NCI-H446 (cell line): ENCODE measurements at places on chromosomes 11 and 22.

GRCh38 chr11:19683141-19683805, 29.4 kb upstream of the NAV2 start:
- DNase-seq, result peak; percentile 13

DNA sequence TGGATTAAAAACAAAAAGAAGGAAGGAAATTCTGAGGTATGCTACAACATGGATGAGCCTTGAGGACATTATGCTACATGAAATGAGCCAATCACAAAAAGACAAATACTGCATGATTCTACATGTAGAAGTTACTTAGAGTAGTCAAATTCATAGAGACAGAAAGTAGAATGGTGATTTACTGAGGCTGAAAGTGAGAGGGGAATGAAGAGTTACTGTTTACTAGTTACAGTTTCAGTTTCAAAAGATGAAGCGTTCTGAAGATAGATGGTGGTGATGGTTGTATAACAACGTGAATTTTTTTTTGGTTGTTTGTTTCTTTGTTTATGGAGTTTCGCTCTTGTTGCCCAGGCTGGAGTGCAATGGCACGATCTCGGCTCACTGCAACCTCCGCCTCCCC, 9.5 kb downstream of the OR5P2 start:
- DNase-seq, result no peak

DNA sequence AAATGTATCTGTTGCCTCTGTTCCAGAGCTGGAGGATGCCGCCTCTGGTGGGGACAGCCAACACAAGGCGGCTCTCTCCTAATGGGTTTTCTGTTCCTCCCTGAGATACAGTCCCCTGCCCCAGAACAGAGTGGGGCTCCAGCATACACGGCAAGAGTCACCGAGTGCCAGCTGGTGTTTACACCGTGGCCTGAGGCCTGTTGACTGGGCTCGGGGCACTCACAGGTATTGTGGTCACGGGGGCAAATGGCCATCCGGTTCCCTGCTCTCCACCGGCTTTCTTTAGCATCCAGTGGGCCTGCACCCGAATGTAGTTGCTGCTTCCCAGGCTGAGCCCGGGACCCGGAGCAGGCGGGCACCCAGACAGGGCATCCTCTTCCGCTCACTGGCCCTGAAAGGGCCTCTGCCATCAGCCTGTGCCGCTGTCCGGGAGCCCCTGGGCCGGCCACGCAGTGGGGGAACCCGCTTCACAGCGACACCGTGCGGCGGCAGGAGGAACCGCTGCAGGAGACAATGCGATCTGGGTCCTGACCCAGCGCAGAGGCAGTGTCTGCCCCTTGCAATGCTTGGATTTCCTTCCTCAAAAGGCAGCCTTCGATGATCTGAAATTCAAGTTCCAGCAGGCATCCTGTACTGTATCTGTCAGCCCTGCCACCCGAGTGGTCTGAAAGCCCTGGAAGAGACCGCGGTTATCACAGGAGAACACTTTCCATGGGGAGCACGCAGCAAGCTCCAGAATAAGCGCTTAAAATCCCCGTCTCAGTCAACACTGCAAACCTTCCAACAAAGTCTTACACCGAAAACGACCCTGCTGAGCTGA, 859 bp upstream of the KRTAP5-5 start:
- DNase-seq, result peak; percentile 38

GRCh38 chr11:18849406-18849805, 57.8 kb upstream of the PTPN5 start:
- no peak for DNase-seq

DNA sequence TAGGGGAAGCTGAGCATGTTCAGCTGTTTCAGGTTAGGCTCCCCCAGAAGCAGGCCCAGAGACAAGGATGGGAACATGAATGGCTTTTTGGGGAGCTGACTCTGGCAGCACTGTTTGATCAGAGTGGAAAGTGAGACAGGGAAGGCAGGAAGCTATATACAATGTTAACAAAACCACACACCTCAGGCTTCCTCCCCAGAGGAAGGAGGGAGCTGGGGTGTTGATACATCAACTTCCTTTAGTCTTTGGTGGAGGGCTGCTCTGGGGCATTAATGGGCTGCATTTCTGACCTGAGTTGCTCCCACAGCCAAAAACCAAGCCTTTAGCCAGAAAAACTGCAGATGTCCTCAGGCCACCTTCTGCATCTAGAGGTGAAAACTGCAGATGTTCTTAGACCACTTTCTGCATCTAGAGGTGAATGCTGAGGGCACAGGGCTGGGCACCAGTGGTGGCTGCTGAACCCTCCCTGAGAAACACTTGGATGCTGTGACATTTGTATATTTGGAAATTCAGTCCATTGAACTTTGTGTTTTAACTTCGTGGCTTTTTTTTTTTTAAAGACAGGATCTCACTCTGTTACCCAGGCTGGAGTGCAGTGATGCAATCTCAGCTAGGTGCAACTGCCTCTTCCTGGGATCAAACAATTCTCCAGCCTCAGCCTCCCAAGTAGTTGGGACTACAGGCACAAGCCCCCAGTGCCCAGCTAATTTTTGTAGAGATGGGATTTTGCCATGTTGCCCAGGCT, 49.9 kb downstream of the KIAA1671 start:
- DNase-seq, result no peak

DNA sequence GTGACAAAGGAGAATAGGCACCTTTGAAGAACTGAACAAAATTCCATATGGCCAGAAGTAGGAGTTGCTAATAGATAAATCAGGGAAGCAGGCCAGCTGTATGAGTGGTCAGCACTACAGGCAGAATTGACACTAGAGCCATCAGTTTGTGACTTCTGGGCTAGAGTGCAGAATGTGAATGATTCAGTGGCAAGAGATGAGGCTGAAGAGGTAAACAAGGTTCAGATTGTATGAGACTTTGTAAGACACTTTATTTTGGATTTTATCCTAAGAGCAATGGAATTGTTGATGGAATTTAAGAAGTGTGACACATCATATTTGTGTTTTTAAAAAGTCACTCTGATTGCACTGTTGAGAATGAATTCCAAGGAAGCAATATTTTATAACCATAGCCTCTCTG, 12.9 kb downstream of the BIRC3 start:
- no peak for DNase-seq

DNA sequence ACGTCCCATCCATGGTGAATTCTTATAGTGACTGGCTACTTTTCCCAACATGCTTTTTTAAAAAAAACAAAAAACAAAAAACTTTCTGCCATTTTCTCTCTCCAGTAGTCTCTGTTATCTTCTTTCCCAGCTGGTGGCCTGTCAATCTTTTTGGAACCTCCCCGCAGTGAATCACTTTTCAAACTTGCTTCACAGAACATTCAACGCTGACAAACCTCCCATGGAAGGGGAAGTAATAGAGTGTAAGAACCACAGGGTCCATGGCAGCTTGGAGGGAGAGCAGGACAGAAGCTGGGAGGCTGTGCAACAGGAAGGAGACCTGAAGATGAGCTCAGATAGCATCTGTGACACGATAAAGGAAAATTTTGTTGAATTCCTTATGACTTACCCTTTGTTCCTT, 9.8 kb upstream of the CECR2 start:
- DNase-seq, result no peak

DNA sequence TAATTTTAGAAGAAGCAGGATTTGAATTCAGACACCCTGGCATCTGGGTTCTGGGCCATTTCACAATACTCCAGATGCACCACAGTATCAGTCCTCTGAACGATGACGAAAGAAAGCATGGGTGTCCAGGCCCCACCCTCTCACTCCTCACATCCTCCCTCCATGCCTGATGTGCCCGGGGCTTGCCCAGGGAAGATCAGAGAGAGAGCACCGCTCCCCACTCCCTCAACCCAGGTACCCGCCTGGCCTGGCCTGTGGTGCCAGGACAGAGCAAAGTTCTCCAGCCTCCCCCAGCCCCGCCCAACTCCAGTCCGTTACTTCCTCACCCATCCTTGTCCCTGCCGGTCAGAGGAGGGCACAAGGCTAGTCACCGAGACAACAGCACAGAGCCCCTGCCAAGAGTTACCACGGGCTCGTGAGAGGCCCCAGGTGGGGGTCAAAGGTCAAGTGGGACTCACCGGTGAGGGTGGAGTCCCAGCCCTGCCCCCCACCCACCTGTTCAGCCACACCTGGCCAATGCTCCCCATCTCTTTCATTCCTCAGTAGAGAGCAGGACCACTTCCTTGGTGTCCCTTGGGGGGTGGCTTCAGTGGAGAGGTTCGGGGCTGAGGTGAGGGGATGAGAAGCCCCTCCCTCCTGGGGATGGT, 8.1 kb downstream of the BCL9L start:
- no peak for DNase-seq

GRCh38 chr11:78647266-78647915, 72.7 kb upstream of the NARS2 start:
- no peak for DNase-seq

DNA sequence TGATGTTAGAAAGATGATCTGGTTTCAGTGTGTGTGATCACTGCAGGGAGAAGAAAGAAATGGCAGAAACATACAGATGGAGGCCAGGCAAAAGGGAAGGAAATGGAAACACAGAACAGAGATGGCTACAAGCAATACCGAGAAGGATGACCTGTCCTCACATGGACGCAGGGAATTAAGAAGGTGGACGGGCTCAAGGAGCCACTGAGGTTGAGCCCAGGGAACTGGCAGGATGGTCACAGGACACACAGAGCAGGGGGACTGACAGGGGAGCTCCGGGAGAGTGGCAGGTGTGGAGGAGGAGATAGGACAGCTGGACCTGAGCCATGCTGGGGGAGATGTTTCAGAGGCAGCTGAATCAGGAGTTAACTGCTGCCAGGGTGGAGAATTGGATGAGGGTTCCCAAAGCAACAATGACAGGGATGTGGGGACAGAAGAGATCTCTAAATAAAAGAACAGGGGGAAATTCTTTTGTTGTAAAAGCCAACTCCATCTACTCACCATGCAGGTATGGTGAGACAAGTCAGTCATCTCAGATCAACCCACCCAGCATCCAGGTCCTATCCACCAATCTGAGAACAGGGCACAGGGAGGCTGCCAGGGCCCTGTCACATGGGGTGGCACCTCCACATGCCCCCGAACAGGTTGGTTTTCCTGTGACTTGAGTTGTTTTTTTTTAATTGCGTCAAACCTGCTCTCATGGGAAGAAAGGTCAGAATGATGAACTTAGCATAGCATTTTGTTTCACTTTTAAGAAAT, 26.3 kb downstream of the KLHL22 start:
- DNase-seq, result no peak

- no peak for DNase-seq
Observed at GRCh38 chr11:58921778-58922390, 17.4 kb upstream of the GLYATL1 start.

DNA sequence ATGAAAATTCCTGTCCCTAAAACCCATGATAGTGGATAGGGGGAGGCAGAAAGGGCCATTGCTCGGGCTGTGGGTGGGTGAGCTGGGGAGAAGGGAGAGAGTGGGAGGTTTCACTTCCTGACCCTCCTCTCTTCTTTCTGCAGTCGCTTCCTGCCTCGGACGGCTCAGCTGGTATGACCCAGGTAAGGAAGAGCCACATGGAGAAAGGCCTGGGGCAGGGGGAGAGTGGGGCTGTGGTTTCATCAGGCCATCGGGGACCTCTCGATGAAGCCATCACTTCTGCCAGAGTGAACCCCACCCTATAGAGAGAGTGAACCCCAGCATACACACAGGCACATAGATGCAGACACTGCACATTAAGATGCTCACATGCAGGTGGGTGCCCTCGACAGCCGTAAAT, 12.6 kb downstream of the CD5 start:
- DNase-seq, result no peak

DNA sequence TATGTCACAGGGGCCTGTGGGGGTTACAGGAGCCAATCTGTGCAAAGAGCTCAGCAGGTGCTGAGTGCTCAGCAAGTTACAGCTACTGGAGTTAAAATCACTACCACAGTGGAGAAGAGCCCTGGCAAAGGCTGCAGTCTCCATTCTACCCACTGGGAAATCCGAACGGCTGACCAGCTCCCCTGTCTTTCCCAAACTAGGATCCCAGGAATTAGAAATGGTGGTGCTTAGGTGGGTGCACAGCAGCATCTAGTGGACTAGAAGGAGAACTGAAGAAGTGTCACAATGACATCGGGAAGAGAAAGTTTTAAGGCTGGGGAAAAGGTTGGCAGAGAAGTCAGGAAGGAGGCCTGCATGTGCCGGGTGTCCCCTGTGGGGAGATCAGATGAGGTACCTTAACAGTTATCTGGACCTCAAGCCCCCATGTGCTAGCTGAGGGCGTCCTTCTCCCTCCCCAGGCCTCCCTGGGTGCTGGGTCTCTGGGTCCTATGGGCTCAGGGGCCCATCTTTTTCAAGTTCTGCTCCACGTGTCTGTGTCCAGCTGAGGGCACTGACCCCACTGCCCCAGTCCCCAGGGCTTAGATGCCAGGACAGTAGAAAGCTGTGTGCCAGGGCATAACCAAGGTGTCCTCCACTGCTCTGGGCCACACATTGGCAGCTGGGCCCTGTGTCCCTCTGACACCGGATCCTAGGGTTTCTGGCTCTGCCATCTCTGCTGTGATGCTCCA, 1.9 kb downstream of the PIWIL3 start:
- no peak for DNase-seq

DNA sequence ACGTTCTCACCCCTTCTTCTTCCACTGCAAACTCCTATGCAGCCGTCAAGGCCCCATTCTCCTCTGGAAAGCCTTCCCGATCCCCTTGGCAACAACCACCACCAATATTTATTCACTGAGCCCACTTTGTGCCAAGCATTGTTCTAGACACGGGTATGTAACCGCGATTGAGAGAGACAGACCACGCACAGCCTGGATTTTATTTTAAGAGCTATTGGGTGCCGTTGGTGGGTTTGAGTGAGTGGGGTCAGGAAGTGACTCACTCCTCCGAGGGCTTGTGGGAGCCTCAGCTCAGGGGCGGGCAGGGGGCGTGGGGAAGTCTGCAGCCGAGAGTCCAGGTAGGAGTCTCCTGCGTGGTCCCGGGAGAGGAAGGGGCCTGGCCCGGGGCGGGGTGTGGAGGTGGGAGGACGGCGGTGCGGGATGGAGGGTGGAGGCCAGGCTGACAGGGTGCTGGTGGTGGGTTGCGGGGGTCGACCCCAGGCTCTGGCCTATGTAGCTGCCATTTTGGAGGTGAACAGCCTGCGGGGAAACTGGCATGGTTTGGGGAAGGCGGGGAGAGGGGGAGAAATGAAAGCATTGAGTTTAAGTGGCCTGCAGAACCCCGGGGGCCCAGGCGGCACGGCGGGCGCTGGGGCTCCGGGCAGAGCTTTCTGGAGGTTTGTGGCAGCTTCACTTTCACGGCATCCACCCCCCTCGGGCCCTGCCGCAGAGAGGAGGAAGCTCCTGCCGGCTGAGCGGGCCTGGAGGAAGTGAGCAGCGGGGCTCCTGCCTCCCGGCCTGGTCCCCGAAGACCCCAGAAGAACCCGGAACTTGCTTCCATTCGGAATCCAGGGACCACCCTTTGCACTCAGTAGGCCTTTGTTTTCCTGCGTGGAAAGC, 547 bp downstream of the PARVG start:
- no peak for DNase-seq

- DNase-seq, result no peak
Observed at GRCh38 chr11:130448416-130449309, at the start of gene ADAMTS15. Gene ADAMTS15, plus strand, starts transcription at chr11:130448645. Its CDS starts 329 bp downstream, at chr11:130448974.

- DNase-seq, result peak; percentile 93
Observed at GRCh38 chr22:24432059-24432853, 4.9 kb downstream of the ADORA2A start.
